ENCODE measurements at places on chromosomes 1 and 21.

DNA sequence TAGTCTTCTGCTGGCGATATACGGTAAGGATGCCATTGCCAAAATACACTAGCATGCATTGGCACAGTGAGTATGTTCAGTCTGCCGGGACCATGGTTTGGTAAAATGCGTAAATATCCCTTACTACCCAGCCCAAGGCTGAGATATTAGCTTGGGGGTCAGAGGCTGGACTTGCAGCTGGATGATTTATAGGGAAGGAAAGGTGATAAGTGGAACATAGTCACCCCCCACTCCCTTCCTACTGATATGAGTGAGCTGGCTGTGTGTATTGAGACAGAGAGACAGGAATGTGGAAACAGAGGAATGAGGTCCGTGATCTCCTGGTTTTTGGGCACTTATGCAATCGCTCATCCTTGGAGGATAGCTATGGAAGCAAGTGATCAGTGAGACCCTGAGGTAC, 642.8 kb downstream of the KCNT2 start:
- no peak for DNase-seq

DNA sequence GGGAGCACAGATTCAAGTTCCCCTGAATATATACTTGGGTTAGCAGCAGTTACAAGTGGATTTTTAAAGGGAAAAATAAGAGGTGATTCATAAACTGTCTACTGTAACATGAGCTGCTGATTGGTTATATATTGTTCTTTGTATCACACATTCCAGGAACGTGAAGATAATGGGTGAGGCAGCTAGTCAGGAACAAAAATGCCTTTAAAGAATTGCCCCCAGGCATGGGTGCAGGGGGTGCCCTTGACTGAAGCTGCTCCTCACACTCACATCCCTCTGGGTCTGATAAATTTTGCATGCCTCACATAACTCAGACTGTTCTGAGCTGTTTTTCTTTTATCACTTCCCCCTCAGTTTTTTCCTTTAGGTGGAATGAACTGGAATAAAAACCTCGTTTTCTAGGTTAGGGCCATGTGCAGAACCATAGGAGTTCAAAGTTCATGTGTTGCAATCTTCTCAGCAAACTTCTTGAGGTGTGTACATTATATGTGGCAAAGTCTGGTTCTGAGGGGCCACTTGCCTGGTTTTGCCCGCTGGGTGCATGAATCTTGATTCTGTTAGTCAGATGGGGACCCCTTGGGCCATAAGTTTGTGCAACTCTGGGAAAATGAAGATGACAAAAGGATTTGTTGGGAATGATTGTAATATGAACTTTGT, 21.1 kb downstream of the TBX19 start:
- no peak for DNase-seq

- DNase-seq = no peak
Observed at GRCh38 chr1:165877940-165878556, 50.6 kb downstream of the UCK2 start.

DNA sequence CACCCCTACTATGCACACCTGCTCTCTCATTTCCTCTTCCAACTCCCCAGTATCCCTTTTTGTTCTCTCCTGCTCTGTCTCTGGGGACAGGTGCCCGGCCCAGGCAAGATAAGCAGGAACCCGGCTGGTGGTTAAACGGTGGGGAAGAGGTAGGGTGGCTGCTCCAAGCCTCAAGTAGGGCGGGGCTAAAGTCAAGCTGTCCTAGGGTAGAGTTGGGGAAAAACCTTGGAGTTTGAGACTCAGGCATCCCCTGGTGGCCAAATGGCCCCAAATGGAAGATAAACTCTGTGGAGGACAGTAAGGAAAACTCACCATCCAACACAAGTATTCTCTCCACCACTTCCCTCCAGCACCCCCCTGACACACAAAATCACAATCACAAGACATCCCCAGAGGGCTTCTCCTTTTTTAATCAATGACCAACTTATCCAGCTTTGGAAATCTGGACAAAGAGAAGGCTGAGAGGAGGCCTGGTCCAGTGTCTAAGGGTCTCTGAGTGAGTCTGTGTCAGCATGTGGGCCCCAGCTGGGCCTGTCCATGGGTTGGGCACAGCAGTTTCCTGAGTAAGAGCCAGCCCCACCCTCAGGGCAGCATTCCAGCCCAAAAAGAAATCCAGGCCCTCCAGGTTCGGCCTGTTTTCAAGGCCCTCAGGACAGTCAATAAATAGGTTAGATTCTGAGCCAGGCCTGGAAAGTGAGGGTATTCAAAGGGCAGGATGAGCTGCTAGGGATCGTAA, 9.8 kb downstream of the POMGNT1 start:
- DNase-seq = no peak

GRCh38 chr1:107251839-107252238, 111.0 kb downstream of the NTNG1 start:
- no peak for DNase-seq
